ENCODE measurements at places on chromosomes 2 and 18. TPM values are rescaled to one million over a fixed set of nuclear protein-coding genes. Genes with fewer than 3 reads are reported as not detected.

Gene ADRA2B
- total RNA-seq, result not detected

Gene KLHL14
- not detected for total RNA-seq

Gene TUBA4B
- under 0.01 TPM for total RNA-seq

Gene CTLA4
- total RNA-seq, result not detected

Gene NAT8
- total RNA-seq, result not detected

Gene IGFBP5
- 213 TPM for total RNA-seq
